ENCODE measurements at places on chromosomes 1 and 21. TPM values are rescaled to one million over a fixed set of nuclear protein-coding genes. Genes with fewer than 3 reads are reported as not detected.

The ANGPTL1 gene
- total RNA-seq, result 17.6 TPM

DNA sequence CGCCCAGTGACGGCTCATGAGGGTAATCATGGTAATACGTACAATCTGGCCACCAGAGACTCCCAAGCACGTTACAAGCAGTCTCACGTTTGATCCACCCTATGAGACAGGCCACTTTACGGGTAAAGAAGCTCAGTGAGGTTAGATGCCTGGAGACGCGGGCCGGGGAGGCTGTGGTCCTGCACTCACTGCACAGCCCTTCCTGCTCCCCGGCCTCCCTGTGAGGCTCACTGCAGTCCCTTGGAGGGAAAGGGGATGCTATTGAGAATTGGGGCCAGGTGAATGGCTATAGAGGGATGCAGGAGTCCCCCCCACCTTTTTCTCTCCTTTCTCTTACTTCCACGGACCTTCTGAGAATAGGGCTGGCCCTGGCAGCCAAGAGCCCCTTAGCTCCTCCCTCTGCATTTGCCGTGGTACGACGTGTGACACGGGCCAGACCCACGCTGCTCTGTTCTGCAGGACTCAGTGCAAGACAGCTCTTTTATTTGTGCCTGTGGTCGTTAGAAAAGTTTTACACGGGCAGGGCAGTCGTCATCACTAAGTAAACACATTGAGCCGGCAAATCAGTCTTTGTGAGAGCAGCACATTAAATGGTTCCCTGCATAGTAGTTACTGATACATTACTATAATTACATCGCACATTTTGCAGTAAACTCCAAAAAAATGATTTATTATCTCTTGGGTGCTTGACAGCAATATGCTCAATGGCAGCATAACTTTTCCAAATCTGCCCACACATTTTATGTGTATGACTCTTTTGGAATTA lies 18.8 kb downstream of the KIF26B start:
- DNase-seq, result no peak

- DNase-seq, result no peak
Observed at GRCh38 chr1:37509181-37509580, 5.4 kb downstream of the MEAF6 start.

GRCh38 chr21:38416791-38417190 lies 81.5 kb downstream of the ERG start:
- DNase-seq, result no peak

DNA sequence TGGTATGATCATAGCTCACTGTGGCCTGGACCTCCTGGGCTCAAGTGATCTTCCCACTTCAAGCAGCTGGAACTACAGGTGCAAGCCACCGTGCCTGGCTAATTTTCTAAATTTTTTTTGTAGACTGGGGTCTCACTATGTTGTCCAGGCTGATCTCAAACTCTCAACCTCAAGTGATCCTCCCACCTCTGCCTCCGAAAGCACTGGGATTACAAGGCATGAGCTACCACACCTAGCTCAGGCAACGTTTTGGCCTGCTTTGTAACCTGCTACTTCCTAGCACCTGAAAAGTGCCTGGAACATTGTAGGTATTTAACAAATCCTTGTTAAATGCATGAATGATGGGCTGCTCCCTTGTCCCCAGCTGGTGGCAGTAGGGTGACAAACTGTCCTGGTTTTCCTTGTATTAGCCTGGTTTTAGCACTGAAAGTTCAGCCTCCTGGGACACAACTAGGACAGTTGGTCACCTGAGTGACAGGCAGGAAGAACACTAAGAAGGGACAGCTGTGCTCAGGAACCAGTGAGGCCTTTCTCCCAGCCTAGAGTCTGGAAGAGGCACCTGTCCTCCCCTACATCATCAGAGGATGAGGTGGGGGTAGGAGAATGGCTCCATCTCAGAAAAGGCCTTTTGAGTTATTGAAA lies 88.5 kb upstream of the CD34 start:
- DNase-seq, result no peak

- no peak for DNase-seq
Observed at GRCh38 chr1:109644670-109645069, 11.2 kb upstream of the GSTM4 start.

DNA sequence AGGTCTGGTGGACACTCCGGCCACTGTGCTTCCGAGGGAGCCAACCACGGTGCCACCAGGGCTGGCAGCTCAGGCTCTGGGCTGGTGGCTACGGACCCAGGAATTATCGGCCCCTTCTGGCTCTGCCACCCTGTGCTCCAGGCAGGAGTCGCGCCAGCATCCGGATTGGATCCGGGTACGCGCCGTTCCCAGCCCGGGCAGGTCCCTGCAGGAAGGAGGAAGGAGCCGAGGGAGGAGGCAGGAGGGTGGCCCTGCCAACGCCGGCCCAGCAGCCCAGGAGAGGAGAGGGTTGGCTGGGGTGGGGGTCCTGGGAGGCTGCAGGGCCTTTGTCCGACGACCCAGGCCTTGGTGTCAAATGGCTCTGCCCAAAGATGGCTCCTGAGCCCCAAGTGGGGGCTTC lies 160.5 kb downstream of the CASZ1 start:
- DNase-seq, result no peak

DNA sequence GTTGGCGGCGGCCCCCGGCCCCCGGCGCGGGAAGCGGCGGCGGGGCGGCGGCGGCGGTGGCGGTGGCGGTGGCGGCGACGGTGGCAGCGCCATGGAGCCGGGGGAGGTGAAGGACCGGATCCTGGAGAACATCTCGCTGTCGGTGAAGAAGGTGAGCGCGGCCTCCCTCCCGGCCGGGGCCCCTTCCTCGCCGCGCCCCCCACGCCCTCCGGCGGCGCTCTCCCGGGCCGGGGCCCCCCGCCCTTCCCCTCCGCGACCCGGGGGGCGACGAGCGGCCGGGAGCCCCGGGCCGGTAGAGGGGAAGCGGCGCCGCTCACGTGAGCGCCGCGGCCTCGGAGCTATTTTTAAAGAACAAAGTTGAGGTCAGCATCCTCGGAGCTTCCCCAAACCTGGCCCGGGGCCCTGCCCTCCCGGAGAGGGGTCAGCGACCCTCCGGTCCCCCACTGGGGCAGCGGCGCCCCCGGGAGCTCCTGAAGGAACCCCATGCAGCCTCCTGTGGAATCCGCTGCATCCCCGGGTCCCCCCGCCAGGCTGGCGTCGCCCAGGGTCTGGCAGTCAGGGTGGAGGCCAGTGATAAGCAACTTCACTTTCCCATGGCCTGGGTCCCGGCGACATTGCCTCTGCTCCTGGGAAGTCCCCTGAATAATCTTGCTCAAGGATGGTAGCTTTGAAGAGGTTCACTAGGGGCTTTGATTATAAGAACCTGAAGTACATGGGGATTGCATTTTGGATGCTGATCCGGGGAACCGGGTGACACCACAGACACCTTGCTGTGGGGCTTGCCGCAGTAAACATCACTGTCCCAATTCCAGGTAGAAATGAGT lies 560 bp downstream of the PLEKHM2 start:
- DNase-seq, result peak; percentile 80

- DNase-seq, result no peak
Observed at GRCh38 chr1:9143250-9143649, 14.3 kb upstream of the GPR157 start.

GRCh38 chr1:27650539-27651175 lies 15.7 kb upstream of the FGR start:
- no peak for DNase-seq

DNA sequence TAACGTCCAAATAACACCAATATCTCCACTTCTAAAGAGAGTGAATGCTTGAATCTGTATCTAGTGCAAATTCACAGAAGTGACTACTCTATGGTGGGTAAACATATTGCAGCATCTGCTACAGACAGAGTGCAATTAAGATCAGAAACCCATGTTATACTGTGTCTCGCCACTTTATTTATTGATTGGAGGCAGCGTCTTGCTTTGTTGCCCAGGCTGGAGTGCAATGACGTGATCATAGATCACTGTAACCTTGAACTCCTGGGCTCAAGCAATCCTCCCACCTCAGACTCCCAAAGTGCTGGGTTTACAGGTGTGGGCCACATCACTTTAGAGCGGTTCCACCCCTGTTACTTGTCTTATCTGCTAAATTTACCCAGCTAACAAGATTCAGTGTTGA lies 57.0 kb downstream of the HLCS start:
- DNase-seq, result no peak

Measured in heart left ventricle (tissue), 16 donors.